ENCODE measurements at places on chromosomes 7 and 10.
A peak's percentile ranks its signal among the peaks of the same experiment; 100 is the strongest.

DNA sequence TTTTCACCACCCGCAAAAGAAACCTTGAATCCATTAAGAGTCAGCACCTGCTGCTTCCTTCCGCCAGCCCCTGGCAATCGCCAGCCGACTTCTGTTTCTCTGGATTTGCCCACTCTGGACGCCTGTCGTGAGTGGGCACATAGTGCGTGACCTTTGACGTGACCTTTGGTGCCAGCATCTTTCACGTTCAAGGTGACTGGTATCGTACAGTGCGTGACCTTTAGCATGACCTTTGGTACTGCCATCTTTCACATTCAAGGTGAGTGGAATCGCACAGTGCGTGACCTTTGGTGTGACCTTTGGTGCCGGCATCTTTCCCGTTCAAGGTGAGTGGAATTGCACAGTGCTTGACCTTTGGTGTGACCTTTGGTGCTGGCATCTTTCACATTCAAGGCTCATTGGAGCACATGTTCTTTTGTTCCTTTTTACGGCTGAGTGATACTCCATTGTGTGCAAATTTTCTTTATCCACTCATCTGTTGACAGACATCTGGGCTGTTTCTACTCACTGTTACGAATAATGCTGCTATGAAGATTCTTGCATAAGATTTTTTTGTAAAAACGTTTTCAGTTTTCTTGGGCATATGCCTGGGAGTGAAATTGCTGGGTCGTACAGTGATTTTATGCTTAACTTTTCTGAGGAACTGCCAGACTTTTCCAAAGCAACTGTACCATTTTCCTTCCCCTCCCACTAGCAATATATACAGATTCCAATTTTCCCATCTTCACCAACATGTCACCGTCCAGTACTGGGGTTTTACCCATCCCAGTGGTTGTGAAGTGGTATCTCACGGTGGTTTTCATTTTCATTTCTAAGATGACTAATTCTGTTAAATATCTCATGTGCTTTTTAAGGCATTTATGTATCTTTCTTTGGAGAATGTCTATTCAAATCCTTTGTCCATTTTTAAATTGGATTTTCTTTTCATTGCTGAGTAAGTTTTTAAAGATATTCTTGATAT is 145.3 kb downstream of the DIP2C start:
- DNase-seq, result no peak

- no peak for DNase-seq
Observed at GRCh38 chr7:55110282-55110992, 91.6 kb downstream of the EGFR start.

GRCh38 chr10:58579011-58579655 is 66.5 kb downstream of the BICC1 start:
- no peak for DNase-seq

GRCh38 chr7:51311166-51311565 is 5.4 kb downstream of the COBL start:
- DNase-seq, result no peak

DNA sequence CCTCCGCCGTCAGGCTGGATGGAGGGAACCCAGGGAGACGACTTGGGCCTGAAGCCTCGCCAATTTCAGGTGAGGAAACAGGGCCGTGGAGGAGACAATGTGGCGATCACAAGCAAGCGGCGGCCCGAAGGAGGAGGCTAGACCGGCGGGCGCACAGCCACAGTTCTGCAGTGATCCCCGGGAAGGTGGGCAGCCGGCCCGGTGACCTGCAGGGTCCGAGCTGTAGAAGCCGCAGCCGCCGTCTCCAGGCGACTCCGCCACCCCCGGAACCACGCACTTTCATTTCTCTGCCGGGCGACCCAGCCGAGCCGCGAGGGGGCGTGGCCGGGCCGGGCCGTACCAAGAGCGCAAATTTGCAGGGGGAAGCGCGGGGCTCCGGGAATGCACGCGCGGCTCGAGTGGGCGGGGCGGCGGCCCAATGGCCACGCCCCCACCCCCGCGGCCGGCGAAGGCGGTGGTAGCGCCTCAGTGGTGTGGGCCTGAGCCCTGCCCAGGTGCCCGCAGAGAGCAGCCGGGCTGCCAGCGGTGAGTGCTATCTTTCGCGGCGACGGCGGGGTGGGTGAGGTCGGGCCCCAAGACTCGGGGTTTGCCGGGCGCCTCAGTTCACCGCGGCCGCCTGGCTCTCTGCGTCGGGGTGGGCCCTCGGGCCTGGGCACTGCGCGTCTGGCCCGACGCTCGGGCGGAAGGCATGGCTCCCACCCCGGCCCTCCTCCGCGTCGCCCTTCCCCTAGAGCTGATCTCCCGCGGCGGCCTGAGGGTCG is at the start of gene POR:
Gene POR, plus strand, starts transcription at position 501 of the 761 bp plus-strand sequence. CDS start 38,847 bp downstream, outside the sequence.
- peak; percentile 96 for DNase-seq

DNA sequence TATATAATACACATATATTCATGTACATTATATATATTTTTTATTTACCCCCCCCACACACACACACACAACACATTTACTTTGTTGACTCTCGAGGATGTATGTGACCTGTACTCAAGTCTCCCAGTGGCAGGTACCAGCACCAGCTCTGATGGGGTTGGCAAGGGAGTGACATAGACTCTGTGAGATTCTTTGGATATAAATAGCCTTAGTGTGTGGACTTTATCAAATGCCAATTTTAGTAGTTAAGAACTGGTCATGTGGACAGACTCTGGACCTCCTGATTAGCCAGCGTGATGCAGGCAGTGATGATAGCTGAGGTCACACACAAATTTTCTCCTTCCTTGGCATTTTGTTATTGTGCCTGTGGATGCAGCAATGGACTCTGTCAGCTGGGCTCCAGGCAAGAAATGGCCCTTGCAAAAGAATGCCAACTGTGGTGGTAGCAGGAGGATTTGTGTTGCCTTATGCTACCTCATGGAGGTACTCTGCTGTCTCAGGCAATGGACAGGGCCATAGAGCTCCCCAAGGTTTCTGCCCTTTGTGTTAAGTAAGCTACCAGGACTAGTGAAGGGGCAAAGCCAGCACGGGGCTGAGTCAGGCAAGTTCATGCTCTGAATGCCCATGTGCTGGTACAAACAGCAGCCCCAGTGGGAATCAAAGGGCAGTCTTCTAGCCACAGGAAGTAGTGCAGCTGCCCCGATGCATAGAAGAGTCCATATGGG is 224.6 kb upstream of the ZWINT start:
- no peak for DNase-seq
